Stimulated activated CD4-positive, alpha-beta T cell treated with anti-CD3 and anti-CD28 coated beads, Interleukin-2, amount 100 ng/mL, for 48 hours (primary cell): ENCODE measurements at places on chromosomes 5 and 9.

GRCh38 chr9:84778570-84778969, 109.0 kb downstream of the NTRK2 start:
- DNase-seq, result no peak

- no peak for DNase-seq
These were observed 8.0 kb downstream of the WHRN start for GRCh38 chr9:114497236-114497635.

GRCh38 chr5:95155888-95156287, 129.0 kb downstream of the MCTP1 start:
- DNase-seq, result no peak

DNA sequence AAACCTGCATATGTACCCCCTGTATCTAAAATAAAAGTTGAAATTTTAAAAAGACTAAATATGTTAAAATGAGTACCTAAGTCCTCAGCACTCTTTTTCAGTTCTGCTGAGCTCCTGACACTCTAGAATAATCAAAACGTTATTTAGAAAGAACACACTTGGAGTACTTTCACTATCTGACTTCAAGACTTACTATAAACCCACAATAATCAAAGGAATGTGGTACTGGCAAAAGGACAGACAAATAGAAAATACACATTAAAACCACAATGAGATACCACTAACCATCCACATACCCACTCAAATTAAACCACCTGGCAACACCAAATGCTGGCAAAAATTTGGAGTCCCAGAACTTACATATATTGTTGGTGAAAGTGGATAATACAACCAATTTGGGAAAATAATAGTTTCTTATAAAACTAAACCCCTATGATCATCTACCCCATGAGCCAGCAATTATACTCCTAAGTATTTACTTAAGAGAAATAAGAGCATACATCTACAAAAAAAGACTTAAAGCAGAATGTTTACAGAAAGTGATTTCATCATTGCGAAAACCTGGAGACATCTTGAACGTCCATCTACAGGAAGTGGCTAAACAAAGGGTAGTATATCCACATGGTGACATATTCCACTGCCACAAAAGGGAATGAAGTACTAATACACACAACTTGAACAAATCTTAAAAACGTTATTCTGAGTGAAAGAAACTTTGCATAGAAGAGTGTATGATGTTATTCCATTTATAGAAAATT, 12.8 kb upstream of the PRSS3 start:
- no peak for DNase-seq

DNA sequence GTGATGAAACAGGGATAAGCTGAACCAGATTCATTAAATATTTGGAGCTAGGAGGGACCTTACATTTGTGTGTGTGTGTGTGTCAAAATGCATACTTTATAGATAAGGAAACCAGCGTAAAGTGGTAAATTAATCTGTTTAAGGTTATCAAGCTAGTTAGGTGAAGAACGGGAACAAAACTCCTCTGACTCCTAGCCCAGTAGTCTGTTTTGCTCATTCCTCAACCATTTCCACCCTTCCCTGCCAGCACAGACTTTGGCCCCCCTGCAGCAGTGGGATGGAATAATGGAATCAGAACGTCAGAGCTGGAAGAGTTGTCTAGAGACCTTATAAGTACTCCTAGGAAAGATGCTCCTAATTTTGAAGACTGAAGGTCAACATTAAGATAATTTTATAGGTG, 6.5 kb downstream of the AGXT2 start:
- no peak for DNase-seq

DNA sequence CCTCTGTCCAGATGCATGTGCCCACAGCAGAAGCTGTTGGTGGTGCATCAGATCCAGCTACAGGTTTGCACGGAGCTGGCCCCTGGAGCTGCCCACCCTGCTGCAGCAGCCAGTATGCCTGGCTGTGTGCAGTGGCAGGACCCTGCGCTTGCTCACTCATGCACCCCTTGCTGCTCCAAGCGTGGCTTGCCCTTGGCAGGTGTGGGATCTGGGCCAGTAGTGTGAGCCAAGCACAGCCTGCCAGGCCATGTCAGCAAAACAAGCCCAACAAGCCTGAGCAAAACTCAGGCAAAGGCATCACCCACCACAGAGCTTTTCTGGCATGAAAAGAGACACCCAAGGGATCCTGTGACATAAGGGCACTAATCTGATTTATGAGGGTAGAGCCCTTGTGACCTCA, 18.3 kb upstream of the ECPAS start:
- no peak for DNase-seq
